ENCODE measurements at places on chromosomes 1 and 21. TPM values are rescaled to one million over a fixed set of nuclear protein-coding genes. Genes with fewer than 3 reads are reported as not detected.

Gene CZIB
- total RNA-seq: 46.7 TPM

Gene KIAA0040
- total RNA-seq: 88.7 TPM

Gene FBXO2
- total RNA-seq: 2.0 TPM

Gene ADGRL4
- not detected for total RNA-seq

Gene GJA9
- not detected for total RNA-seq

Gene CALML6
- not detected for total RNA-seq

Gene FAM43B
- not detected for total RNA-seq

Gene NPHS2
- total RNA-seq: not detected
